ENCODE measurements at places on chromosomes 13 and 19. TPM values are rescaled to one million over a fixed set of nuclear protein-coding genes. Genes with fewer than 3 reads are reported as not detected.

DNA sequence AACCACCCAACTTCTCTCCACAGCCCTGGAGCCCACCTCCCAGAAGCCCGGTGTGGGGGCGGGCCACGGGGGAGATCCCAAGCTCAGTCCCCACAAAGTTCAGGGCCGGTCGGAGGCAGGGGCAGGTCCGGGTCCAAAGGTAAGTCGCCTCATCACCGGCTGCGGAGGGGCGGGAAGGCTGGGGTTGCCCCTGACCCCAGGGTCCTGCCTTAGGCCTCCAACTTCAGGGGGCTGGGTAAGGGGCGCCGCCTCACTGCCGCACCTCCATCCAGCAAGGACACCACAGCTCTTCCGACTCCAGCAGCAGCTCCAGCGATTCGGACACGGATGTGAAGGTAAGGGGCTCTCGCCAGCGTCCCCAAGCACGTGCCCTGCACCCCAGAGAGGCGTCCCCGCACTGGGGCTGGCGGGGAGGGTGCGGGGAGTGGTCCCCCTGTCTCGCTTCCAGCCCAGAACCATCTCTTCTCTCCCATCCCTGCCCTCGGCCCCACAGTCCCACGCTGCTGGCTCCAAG, 358 bp downstream of the C19orf33 start:
- peak; percentile 34 for DNase-seq

NOTCH3 gene
- total RNA-seq: 133 TPM

B3GNT3 gene
- total RNA-seq: 1.3 TPM

GRCh38 chr19:6253954-6254733, 25.6 kb downstream of the MLLT1 start:
- DNase-seq: no peak

GRCh38 chr19:9850235-9850959, 15.3 kb downstream of the PIN1 start:
- DNase-seq: no peak

SBSN gene
- not detected for total RNA-seq

- DNase-seq: no peak
These were observed 3.1 kb downstream of the SMG9 start for GRCh38 chr19:43751466-43752220.

ATXN8OS gene
- total RNA-seq: not detected

GRCh38 chr19:12786952-12787351, 4.3 kb upstream of the JUNB start:
- DNase-seq: no peak

DNA sequence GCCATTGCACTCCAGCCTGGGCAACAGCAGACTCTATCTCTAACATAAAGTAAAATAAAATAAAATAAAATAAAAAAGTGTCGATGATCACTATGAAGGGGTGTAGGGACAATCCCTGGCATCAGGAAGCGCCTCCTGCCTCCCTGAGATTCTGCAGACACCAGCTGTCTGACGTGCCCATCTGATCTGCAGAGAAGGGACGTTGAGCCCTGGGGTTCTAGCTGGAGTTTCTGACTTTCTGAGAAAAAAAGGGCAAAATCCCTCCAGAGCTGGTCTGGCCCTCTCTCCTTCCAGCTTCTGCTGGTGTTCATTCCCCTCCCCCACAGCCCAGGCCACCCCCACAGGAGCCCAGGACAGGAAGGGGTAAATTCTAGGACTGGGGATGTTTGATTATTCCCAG, 2.4 kb upstream of the ADGRE5 start:
- no peak for DNase-seq

DNA sequence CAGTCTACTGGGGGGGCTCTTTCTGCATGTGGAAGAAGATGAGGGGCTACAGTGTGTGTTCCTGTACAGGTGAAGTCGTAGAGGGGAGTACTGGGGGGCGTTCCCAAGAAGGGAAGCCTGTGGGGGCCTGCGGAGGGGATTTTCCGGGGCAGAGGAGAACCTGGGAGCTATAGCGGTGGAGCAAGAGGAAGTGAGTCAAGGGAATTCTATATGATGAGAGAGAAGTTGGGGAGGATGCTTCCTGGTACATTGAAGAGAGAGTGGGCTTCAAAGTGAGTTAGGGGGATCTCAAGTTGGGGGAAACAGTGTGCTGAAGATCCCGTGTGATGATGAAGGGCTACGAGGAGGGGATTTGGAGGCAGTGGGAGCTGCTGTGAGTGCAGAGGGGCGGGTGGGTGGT, 1.9 kb upstream of the CACNG8 start:
- DNase-seq: no peak

HIPK4 gene
- total RNA-seq: 0.31 TPM

- peak; percentile 23 for DNase-seq
These were observed 1418.4 kb downstream of the UQCRFS1 start for GRCh38 chr19:27794494-27795042.

ZNF700 gene
- total RNA-seq: 11.4 TPM

DNA sequence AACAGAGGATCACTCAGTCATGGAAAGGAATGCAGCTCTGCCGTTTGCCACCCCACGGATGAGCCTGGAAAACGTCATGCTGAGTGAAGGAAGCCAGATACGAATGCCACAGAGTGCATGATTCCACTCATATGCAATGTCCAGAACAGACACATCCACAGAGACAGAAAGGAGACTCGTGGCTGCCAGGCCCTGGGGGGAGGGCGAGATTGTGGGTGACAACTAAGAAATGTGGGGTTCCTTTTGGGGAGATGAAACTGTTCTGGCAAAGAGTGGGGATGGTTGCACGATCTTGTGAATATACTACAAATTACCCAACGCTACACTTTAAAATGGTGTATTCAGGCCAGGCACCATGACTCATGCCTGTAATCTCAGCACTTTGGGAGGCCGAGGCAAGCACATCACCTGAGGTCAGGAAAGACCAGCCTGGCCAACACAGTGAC, 27.2 kb upstream of the NAPA start:
- no peak for DNase-seq

- DNase-seq: no peak
These were observed 7.9 kb upstream of the FRY start for GRCh38 chr13:32023698-32024097.

GRCh38 chr19:35264268-35265125, 4.3 kb upstream of the USF2 start:
- peak; percentile 2 for DNase-seq

ZNF99 gene
- total RNA-seq: 0.05 TPM

ZNF331 gene
- total RNA-seq: 56.0 TPM

- DNase-seq: no peak
These were observed 232.8 kb downstream of the DACH1 start for GRCh38 chr13:71634182-71634581.

GRCh38 chr13:20778311-20778710, 4.5 kb upstream of the EEF1AKMT1 start:
- DNase-seq: no peak

DNA sequence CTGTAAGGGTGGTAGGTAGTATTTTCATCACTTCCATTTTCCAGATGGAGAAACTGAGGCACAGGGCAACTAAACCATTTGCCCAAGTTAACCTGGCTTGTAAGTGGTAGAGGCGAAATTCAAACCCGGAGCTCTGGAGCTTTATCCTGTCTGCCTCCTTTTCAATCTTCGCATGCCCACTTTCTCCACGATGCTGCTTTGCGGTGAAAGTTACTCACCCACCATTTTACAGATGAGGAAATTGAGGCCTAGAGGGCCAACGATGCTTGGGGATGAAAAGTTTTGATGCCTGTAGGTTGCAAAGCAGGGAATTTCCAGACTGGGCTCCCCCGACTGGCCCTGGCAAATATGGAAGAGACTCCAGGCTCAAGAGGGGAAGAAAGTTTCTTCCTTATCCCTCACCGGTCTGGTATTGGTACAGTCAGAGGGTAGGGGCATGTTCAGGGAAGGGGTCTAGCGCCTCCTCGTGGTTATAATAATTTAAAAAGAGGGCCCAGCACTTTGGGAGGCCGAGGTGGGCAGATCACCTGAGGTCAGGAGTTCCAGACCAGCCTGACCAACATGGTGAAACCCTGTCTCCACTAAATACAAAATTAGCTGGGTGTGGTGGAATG, 1.9 kb upstream of the SH2D3A start:
- DNase-seq: peak; percentile 45

- DNase-seq: no peak
These were observed 21.9 kb downstream of the CILP2 start for GRCh38 chr19:19559931-19560330.

DNA sequence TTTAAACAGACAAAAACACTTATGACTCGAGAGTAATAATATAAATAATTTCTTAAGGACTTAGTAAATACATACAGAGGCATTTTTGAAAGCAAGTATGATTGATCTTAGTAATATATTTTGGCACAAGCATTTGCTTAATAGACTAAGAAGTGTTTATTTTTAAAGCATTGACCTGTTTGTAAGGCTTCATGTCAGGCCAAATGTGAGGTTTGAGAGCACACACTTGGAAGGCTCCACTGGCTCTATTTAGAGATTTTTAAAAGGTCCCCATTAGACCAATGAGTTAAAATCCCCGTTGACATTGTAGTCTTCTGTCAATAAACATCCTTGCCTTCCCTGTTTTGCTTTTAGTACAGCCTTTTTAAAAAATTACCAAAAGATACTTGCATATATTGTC, 50.4 kb downstream of the ATP8A2 start:
- no peak for DNase-seq

- DNase-seq: no peak
These were observed 11.8 kb downstream of the TUBGCP3 start for GRCh38 chr13:112576191-112576590.

DNA sequence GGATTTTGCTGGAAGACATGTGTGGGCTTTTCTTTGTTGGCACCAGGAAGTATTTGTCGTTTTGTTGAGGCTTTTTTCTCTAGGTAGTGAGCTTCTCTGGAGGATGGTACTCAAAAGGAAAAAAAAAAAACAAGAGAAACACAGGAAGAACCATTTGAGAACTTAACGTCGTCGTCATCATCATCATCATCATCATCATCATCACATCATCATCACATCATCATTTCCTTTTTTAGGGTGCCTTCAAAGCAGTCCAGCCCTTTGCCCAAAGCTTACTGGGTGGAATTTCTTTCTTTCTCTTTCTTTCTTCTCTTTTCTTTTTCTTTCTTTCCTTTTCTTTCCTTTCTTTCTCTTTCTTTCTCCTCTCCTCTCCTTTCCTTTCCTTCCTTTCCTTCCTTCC, 2.2 kb upstream of the AMER2 start:
- no peak for DNase-seq

ZNF382 gene
- 8.2 TPM for total RNA-seq

ZFP82 gene
- total RNA-seq: 13.1 TPM

DNA sequence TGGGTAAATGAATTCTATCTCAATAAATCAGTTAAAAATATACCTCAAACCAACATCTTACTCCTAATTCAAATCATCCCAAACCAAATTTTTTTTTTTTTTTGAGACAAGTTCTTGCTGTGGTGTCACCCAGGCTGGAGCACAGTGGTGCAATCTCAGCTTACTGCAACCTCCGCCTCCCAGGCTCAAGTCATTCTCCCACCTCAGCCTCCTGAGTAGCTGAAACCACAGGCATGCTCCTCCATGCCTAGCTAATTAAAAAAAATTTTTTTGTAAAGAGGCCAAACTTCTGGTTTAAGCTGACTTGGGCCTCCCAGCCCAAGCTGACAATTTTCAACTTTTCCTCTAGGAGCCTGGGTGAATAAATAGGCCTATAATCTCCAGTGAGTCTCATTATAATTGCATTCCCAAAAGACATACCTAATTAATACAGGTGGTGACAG, 22.1 kb upstream of the OLFM2 start:
- DNase-seq: no peak

DNA sequence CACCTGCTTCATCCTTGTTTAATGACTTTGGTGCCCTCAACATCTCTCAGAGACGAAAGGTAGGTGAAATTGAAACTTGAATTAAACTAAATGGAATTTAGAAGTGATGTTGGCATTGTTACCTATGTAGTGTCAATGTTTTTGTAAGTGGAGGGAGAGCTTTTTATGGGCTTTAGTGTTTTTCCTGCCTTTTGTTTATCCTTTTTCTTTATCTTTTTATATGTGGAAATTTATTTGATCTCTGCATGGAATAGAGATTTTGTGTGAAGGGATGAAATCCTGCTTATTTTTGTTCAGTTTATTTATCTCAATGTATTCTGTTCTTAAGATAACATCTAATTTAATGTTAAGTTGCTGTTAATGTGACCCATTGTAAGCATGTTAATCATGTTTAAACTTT, 39.5 kb downstream of the PAN3 start:
- DNase-seq: no peak

KLF1 gene
- total RNA-seq: 0.89 TPM

All from WTC11 (cell line).